Stimulated activated CD8-positive, alpha-beta memory T cell treated with anti-CD3 and anti-CD28 coated beads, Interleukin-4, amount 100 ng/mL, for 1 hour (primary cell): ENCODE measurements at places on chromosomes 7 and 10.

GRCh38 chr7:38760226-38760625 is 129.1 kb upstream of the AMPH start:
- no peak for DNase-seq

DNA sequence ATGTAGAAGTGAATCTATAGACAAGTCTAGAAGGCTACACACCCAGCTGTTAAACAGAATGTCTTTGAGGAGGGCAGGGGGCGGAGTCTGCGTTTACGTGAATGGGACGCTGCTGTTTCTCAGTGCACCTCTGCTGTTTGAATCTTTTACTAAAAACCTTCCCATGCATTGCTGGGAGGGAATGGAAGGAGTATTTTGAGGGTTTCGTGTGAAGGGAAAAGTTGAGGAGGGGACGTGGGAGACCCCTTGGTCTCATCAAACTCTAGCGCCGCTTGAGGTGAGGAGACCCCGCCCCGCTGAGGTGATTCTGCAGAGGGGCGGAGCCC is 492 bp upstream of the VCL start:
- no peak for DNase-seq

- DNase-seq = no peak
These were observed 32.5 kb downstream of the MTERF1 start for GRCh38 chr7:91847876-91848588.

DNA sequence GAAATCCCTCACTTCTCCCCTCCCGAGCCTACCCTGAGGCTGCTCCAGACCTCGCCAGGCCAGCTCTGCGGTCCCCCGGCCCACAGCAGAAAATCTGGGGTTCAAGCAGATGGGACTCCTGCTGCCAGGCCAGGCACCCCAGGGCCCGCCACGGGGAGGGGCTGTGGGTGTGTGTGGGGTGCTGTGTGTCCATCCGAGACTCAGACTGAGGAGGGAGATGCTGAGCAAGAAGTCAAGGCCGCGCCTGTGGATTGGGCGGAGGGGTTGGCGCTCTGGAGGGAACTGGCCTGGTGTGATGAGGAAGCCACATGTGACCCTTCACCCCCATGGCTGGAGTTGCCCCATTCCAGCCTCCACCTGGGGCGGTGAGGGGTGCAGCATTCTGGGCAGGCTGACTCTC is 51.1 kb downstream of the YKT6 start:
- no peak for DNase-seq

- no peak for DNase-seq
These were observed 651.4 kb downstream of the INHBA start for GRCh38 chr7:41051535-41051934.

DNA sequence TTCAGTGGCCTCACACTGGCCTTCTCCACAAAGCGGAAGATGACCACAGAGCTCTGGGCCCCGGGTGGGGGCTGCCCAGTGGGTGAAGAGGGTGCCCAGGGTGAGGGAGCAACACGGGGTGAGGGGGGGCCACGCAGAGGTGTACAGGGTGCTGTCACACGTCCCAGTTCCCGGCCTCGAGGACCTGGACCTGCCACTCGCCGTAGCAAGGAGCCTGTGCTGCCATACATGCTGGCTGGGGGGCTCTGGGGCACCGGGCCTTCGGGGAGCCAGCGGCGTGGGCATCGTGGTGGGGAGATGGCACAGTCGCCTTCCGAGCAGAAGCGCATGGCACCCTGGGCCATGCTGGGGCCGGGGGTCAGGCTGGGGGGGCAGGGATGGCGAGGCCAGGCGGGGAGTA is 1.9 kb downstream of the PSD start:
- no peak for DNase-seq

DNA sequence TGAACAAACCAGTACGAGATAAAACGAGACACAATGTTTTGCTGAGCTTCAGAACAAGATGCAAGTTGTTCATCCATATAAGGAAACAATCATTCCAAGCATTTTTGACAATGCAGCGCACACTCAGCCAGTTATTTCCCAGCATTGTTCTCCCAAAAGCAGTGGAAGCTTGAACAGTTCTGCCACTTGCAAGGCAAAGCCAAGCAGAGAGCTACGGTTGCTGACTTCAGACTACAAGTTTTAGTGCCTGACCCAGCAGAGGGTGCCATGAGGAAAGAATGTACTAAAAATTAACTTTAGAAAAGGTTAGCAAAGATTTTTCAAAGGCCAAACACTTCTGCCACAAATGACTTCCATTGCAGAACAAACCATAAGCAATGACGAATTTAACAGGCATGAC is 152.5 kb downstream of the SLC25A13 start:
- DNase-seq = no peak

- no peak for DNase-seq
These were observed 97.6 kb downstream of the KIAA1217 start for GRCh38 chr10:24306507-24306875.

DNA sequence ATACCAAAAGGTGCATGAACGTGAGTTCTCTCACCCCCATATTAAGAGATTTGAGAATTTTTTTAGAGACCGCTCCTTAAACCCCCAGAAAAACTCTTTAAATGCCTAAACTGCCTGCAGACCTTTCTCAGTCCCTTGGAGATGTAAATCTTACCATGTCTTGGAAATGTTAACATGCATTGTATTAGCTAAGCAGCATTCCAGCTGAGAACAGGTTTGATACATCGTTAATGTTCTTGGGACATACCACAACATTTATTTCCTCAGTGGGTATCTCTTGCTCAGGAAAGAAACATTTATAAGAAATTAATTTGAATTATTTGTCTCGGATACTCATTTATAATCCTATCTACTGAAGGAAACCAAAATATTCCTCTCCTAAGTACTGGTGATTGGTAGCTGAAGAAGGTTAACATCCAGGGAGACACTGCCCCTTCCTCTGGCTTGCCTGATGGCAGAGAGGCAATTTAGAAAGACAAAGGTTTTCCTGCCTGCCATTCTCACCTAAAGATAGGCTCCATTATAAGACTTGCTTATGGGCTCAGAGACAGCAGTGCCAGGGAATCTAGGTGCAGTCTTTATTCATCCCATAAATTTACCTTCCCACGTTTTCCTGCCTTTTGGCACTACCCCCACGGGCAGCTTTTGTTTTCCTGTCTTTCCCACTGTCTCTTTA is 141.2 kb downstream of the COBL start:
- DNase-seq = no peak

GRCh38 chr10:114408112-114408967 is 4.0 kb upstream of the AFAP1L2 start:
- DNase-seq = no peak

- no peak for DNase-seq
These were observed 10.8 kb upstream of the GATA3 start for GRCh38 chr10:8043569-8044306.

- DNase-seq = no peak
These were observed 137.2 kb upstream of the ADARB2 start for GRCh38 chr10:1874533-1874932.

DNA sequence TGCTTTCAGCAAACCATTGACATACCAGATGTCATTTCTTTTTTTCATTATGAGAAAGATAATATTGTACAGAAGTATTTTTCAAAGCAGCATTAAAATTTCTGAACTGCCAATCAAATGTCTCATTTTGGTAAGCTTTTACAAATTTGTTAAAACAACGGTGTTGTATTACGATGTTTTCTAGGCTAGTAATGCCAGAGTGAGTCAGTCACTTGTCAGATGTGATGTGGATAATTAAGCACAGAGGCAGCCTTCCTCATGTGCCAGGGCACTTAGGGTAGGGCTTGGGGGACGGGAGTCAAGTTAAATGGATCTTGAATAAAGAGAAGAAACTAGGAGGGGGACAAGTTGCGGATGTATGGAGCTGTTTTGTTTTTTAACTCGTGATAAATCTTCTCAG is 10.1 kb downstream of the PSTK start:
- no peak for DNase-seq

GRCh38 chr10:57817741-57818140 is 450.0 kb downstream of the IPMK start:
- DNase-seq = no peak

GRCh38 chr7:34260279-34260678 is 354.9 kb downstream of the BMPER start:
- no peak for DNase-seq

- peak; percentile 21 for DNase-seq
These were observed 792 bp downstream of the ZNF746 start for GRCh38 chr7:149496642-149497391.

DNA sequence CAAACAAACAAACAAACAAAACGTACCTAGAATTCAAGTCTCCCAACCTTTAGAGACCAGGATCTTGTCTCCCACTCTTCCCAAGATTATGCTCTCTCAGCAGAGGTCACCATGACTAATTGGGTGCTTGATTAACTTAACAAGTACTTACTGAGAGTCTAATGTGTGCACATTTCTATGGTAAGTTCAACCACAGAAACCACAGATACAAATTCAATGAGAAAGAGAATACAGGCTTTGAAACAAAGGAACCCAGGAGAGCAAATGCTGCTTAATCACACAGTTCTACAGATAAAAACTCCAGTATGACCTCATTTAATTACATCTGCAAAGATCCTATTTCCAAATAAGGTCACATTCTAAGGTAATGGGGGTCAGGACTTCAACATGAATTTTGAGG is 142.8 kb downstream of the DNAJC1 start:
- no peak for DNase-seq
